ENCODE measurements at places on chromosomes 12 and 14. TPM values are rescaled to one million over a fixed set of nuclear protein-coding genes. Genes with fewer than 3 reads are reported as not detected.
A peak's percentile ranks its signal among the peaks of the same experiment; 100 is the strongest.

DNA sequence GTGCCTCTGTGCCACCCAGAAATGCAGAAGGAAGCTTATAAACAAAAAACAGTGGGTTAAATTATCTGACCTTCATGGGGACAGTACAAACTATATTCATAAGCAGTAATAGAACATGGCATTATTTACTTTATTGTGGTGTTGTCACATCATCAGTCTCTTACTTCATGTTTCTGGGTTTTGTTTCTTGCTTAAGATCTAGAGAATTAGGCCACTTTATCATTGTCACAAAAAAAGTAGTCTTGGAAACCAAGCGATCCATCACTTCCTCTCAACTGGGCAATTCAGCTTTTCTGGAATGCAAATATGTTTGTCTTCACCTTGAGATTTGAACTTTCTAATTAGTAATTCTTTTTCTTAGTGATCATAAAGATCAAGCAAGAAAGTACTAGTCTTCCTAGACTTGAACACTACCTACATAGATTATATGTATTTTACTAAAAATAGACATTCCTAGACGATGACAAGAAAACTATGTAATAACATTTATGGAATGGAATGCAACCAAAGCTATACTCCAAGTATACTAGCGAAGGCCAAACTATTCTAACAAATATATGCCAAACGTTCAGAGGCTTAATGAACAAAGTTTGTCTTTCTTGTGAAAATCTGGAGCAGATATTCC, 363.4 kb downstream of the DAD1 start:
- H3K4me3 ChIP-seq: no peak overlapping the region
- H3K27ac ChIP-seq: no peak overlapping the region
- H3K4me1 ChIP-seq: no peaks in the 10 kb centered on the region
- peaks cover 40% of the 10 kb centered on the region for H3K27me3 ChIP-seq

GRCh38 chr14:30283822-30284446, 275.0 kb upstream of the G2E3 start:
- no peaks in the 10 kb centered on the region for H3K27me3 ChIP-seq
- no peak overlapping the region for H3K27ac ChIP-seq
- H3K4me1 ChIP-seq: no peaks in the 10 kb centered on the region
- H3K36me3 ChIP-seq: no peaks in the 10 kb centered on the region
- peak; percentile 19 for DNase-seq

GRCh38 chr12:62732861-62733427, 202.0 kb downstream of the PPM1H start:
- peak; percentile 65 for DNase-seq
- no peaks in the 10 kb centered on the region for H3K27me3 ChIP-seq
- peak overlapping the region; percentile 11 for H3K4me3 ChIP-seq
- H3K27ac ChIP-seq: peak overlapping the region; percentile 60

GRCh38 chr12:118429688-118430383, 53.5 kb downstream of the SUDS3 start:
- no peaks in the 10 kb centered on the region for H3K27me3 ChIP-seq
- no peaks in the 10 kb centered on the region for H3K36me3 ChIP-seq
- H3K27ac ChIP-seq: no peak overlapping the region
- no peak overlapping the region for H3K4me3 ChIP-seq
- no peaks in the 10 kb centered on the region for H3K4me1 ChIP-seq

DNA sequence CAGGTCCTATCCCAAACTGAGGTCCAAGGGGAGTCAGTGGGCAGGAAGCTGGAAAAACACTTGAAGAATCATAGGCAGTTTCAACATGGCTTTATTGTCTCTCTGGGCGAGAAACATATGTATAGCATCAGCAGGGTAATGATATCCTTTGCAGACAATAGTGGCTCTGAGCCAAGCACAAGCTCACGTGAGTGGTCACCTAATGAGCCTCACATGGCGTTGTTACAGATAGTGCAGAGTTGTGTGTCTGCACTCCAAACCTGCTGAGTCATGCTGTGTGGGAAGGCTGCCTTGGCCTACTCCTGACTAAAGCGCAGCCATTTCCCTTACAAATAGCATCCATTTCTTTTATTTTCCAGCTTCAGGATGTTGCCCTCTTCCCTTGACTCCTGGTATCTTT, 105.2 kb upstream of the SYT1 start:
- no peak overlapping the region for H3K4me3 ChIP-seq
- H3K27me3 ChIP-seq: no peaks in the 10 kb centered on the region
- H3K36me3 ChIP-seq: no peaks in the 10 kb centered on the region
- H3K4me1 ChIP-seq: no peaks in the 10 kb centered on the region

DNA sequence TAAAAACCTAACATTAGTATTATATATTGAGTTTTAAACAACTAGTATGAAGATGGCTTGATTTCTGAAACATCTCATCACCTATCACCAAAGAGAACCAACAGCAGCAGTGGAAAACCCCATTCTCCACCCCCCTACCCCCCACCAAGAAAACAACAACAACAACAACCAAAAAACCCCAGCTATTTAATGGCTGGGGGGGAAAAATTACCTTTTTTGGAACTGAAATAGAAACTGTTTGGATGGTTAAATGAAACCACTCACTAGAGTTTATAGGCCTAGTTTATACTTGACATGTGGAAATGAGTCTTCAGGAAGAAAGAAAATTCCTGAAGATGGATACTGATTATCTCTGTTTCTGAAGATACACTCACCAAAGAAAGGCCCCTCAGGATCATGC, 30.3 kb downstream of the PPP2R5E start:
- no peaks in the 10 kb centered on the region for H3K4me1 ChIP-seq
- H3K27ac ChIP-seq: no peak overlapping the region
- no peak for DNase-seq

ZNF26 gene
- 4.4 TPM for total RNA-seq

- no peak overlapping the region for H3K4me3 ChIP-seq
- DNase-seq: no peak
- no peaks in the 10 kb centered on the region for H3K36me3 ChIP-seq
- no peak overlapping the region for H3K27ac ChIP-seq
- H3K27me3 ChIP-seq: no peaks in the 10 kb centered on the region
Observed at GRCh38 chr12:49979016-49979586, 6.4 kb downstream of the AQP6 start.

GRCh38 chr12:27468241-27468640, 21.7 kb downstream of the SMCO2 start:
- H3K36me3 ChIP-seq: no peaks in the 10 kb centered on the region
- no peaks in the 10 kb centered on the region for H3K27me3 ChIP-seq
- H3K4me1 ChIP-seq: no peaks in the 10 kb centered on the region
- H3K27ac ChIP-seq: no peak overlapping the region
- no peak overlapping the region for H3K4me3 ChIP-seq
- DNase-seq: no peak

GLT8D2 gene
- total RNA-seq: 4.8 TPM

RILPL2 gene
- total RNA-seq: 2.3 TPM

- peak; percentile 48 for DNase-seq
- H3K4me1 ChIP-seq: peaks cover 13% of the 10 kb centered on the region
- H3K27ac ChIP-seq: no peak overlapping the region
- H3K27me3 ChIP-seq: no peaks in the 10 kb centered on the region
Observed at GRCh38 chr12:32051511-32052211, 55.0 kb upstream of the BICD1 start.

DNA sequence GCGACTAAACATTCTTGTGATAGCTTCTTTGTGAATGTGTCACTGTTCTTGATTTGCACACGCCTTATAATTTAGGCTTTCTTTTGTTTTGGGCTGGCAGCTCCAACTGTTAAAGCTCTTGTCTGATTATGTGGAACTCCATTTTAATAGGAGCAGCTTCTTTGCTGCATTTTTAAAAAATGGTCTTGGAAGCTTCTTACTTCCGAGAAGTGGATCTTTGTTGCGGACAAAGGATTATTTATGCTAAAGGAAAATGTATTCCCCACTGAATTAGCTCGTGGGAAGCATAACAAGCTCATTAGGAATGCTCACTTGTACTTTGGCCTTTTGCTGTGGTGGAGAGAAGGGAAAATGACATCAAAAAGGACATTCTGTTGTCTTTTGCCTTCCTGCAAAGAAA, 20.0 kb downstream of the GAS2L3 start:
- H3K4me1 ChIP-seq: no peaks in the 10 kb centered on the region
- no peak overlapping the region for H3K4me3 ChIP-seq
- no peaks in the 10 kb centered on the region for H3K36me3 ChIP-seq
- no peaks in the 10 kb centered on the region for H3K27me3 ChIP-seq
- H3K27ac ChIP-seq: no peak overlapping the region
- no peak for DNase-seq

DNA sequence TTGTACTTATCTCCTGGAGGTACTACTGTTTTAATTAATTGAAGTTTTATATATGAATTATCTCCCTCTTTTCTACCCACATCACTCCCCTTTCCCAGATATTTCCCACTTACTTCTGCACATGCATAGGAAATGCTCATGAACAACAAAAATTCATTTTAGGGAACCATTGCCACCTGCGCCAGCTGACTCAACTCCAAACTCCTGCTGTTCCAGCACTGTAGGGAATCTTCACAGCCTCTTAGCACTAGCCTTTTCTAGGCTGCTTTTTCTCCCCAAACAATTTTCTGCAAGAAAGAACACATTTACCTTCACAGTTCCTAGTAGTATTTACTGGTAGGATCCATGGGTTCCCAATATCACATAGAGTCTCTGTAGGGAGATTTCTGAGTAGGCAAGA, 268.4 kb downstream of the LRFN5 start:
- no peaks in the 10 kb centered on the region for H3K27me3 ChIP-seq
- no peak for DNase-seq
- H3K4me1 ChIP-seq: no peaks in the 10 kb centered on the region
- H3K27ac ChIP-seq: no peak overlapping the region

DNA sequence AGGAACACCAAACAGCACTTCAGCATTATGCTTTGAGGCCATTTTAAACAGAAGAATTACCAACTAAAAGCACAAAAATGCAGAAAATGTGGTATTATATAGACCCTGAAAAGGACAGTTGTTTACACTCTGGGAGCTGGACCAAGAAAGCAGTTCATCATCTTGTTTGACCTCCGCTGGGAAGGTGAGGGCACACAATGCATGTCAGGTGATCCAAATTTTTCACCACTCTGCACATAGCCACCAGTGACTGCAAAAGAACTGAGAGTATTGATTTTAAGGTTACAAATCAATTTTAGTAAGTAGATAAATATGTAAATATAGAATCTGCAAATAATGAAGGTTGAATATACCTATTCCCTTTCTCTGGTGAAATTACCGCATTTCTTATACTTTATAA, 119.6 kb downstream of the SLC16A7 start:
- no peak overlapping the region for H3K4me3 ChIP-seq
- H3K27ac ChIP-seq: no peak overlapping the region
- no peaks in the 10 kb centered on the region for H3K4me1 ChIP-seq

GRCh38 chr12:88052686-88053085, 23.5 kb upstream of the C12orf50 start:
- no peaks in the 10 kb centered on the region for H3K4me1 ChIP-seq
- H3K36me3 ChIP-seq: peaks cover 5% of the 10 kb centered on the region
- H3K27ac ChIP-seq: no peak overlapping the region
- H3K27me3 ChIP-seq: no peaks in the 10 kb centered on the region
- H3K4me3 ChIP-seq: no peak overlapping the region

GRCh38 chr14:50775357-50775756, 55.6 kb downstream of the NIN start:
- peaks cover 12% of the 10 kb centered on the region for H3K4me1 ChIP-seq
- H3K27me3 ChIP-seq: no peaks in the 10 kb centered on the region
- peaks cover 16% of the 10 kb centered on the region for H3K36me3 ChIP-seq
- no peak overlapping the region for H3K4me3 ChIP-seq

GRCh38 chr12:56749853-56750252, 2.3 kb downstream of the PRIM1 start:
- H3K36me3 ChIP-seq: peaks cover 14% of the 10 kb centered on the region
- no peak for DNase-seq
- no peak overlapping the region for H3K4me3 ChIP-seq
- H3K4me1 ChIP-seq: peaks cover 3% of the 10 kb centered on the region
- no peaks in the 10 kb centered on the region for H3K27me3 ChIP-seq
- no peak overlapping the region for H3K27ac ChIP-seq

DNA sequence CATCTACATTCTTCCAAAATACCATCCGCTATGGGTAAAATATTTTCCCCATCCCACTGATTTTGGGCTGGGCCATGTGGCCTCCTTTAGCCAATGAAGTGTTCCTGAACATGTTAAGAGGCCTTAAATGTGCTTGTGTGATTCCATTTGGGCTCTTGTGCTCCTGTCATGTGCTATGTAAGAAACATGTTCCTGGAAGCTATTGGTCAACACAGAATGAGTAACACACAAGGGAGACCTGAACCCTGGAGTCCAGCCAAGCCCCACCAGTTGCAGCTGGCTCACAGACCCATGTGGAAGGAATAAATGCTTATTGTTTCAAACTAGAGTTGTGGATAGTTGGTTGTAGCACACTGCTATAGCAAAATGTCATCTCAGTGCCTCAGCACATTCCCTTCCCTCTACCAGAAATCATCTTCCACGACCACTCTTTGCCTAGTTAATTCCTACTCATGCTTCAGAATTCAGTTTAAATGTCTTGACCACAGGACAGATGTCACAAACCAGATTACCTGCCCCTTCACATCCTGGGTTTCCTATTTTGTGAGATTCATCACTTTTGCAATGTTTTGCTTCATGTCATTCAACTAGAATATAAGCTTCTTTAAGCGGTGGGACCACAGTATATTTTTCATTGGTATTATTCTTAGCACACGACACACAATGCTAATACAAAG, 217.3 kb upstream of the EEA1 start:
- H3K27me3 ChIP-seq: no peaks in the 10 kb centered on the region
- no peak for DNase-seq
- no peak overlapping the region for H3K4me3 ChIP-seq
- H3K4me1 ChIP-seq: no peaks in the 10 kb centered on the region

DNA sequence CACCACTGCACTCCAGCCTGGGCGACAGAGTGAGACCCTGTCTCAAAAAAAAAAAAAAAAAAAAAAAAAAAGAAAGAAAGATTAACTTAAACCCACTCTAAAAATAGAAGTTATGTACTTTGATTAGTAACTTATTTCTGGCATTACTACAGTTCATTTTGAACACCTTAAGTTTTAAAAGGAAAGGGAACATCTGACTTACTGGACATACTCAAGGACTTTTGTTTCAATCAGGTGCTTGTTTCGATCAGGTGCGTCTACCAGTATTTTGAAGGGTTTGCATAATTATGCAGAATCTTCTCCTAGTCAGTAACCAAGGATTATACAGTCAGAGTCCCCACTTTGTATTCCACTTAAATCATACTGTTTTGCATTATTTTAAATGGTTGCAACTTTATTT, 105.6 kb downstream of the DERA start:
- H3K36me3 ChIP-seq: no peaks in the 10 kb centered on the region
- DNase-seq: no peak
- H3K27ac ChIP-seq: no peak overlapping the region
- H3K27me3 ChIP-seq: no peaks in the 10 kb centered on the region
- no peak overlapping the region for H3K4me3 ChIP-seq
- H3K4me1 ChIP-seq: no peaks in the 10 kb centered on the region

- H3K36me3 ChIP-seq: no peaks in the 10 kb centered on the region
- H3K4me1 ChIP-seq: no peaks in the 10 kb centered on the region
- peaks cover 21% of the 10 kb centered on the region for H3K27me3 ChIP-seq
- no peak overlapping the region for H3K4me3 ChIP-seq
- DNase-seq: no peak
Observed at GRCh38 chr14:49418789-49419188, 167.4 kb downstream of the RPS29 start.

PTPN6 gene
- total RNA-seq: 47.7 TPM

- no peak overlapping the region for H3K4me3 ChIP-seq
- no peaks in the 10 kb centered on the region for H3K27me3 ChIP-seq
- no peak for DNase-seq
- no peak overlapping the region for H3K27ac ChIP-seq
Observed at GRCh38 chr14:65015391-65015790, 28.7 kb downstream of the FNTB start.

- no peak for DNase-seq
- H3K27ac ChIP-seq: no peak overlapping the region
- H3K27me3 ChIP-seq: no peaks in the 10 kb centered on the region
- H3K36me3 ChIP-seq: no peaks in the 10 kb centered on the region
Observed at GRCh38 chr12:41619705-41620104, 431.6 kb downstream of the PDZRN4 start.

- H3K4me3 ChIP-seq: no peak overlapping the region
- peaks cover 7% of the 10 kb centered on the region for H3K4me1 ChIP-seq
- no peaks in the 10 kb centered on the region for H3K36me3 ChIP-seq
- no peak overlapping the region for H3K27ac ChIP-seq
Observed at GRCh38 chr12:5257763-5258495, 174.0 kb upstream of the NTF3 start.
